ENCODE measurements at places on chromosomes 4 and X. TPM values are rescaled to one million over a fixed set of nuclear protein-coding genes. Genes with fewer than 3 reads are reported as not detected.

CYLC1 gene
- total RNA-seq: not detected

TEX13C gene
- not detected for total RNA-seq

DIPK2B gene
- 16.1 TPM for total RNA-seq

AMTN gene
- total RNA-seq: not detected

DNA sequence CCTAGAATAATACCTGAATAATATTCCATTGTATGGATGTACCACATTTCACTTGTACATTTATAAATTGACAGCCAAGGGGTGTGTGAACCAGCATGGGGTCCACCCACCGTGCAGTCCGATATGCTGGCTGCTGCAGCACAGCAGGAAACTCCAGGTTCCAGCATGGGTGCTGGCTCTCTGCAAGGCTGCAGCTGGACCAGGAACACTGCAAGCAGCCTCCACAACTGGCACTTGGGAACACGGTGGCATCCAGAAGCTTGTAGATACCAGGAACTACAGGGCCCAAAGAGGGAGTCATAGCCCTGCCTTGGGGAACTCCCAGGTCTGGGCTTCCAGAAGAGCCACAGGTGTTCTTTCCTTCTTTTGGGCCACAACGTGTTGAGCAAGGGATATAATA lies 91.2 kb downstream of the NXF2 start:
- DNase-seq: no peak

DNA sequence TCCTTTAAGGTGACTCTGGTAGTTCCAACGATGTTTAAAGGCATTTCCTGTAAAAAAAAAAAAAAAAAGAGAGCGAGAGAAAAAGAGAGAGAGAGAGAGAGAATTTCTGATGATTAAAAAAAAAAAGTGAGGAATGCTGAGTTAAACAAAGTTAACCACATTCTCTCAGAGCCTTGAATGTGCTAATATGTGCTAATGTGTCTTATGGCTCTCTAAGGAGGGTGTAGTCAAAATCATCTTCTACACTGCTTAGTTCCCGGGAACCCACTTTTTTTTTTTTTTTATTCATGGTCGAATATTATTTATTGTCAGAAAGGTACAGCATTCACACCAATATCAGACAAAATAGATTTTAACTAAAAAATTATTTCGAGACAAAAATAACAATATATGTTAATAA lies 111.7 kb downstream of the SNCA start:
- DNase-seq: no peak

Data from heart left ventricle (tissue), 16 donors.